Activated T-helper 9 cell treated with anti-CD3 and anti-CD28 coated beads, Interleukin-2, amount 50 U/mL, for 16 hours (primary cell): ENCODE measurements at places on chromosomes 3 and 15.

GRCh38 chr15:35936284-35936683 is 390.3 kb upstream of the DPH6 start:
- DNase-seq: no peak

DNA sequence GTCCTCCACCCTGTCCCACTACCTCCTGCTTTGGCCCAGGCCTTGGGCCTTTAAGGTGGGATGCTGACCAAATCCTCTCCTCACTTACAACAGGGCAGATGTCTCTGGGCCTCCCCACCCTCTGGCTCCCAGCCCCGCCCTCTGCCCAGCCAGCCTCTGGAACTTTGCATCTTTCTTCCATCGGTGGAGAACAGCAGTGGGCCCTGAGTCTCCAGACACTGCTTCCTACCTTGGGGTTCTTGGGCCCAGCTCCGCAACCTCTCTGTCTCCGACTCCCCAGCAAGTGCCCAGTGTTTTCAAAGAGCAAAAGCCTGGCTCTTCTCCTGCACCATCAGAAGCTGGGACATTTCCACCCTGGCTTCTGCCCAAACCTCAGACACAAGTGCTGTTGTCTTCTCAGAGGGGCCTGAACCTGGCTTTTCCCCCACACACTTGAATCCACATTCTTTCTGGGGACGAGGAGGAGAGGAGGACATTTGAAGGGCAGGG is 33.1 kb downstream of the MRAS start:
- DNase-seq: no peak

DNA sequence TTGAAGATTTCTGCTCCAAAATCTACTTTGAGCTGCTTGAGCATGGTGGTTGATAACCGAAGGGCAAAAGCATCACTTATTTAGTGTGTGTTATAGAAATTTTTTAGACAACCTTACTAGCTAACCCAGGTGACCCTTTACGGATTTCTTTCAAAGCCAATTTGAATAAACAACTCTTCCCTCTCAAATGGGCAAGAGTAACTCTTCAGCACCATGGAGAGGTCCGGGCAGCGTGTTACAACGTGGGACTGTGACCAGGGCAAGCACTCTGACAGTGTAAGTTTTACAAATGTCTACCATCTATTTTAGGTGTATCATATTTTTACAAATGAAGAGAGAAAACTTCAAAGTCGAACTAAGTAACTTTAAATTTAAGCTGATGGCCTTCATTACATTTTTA is 471.8 kb downstream of the MFSD1 start:
- DNase-seq: no peak

DNA sequence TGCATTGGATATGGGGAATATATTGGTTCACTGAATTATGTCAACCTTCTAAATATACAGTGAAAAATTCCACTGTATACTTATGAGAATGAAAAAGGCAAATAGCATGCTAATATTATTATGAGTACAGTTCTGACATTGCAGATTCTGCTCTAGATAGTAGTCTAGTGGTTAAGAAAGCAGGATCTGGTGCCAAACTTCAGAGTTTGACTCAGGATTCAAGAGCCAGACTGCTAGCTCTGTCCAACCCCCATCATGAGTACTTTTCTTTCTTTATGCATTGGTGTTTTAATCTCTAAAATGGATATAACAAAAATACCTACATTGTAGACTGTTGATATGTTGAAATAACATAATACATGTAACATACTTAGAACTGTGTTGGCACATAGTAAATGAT is 57.3 kb upstream of the PLSCR4 start:
- no peak for DNase-seq

- DNase-seq: no peak
Measured at GRCh38 chr3:123392871-123393620, 55.8 kb downstream of the ADCY5 start.

GRCh38 chr15:32682569-32682968 is 35.2 kb upstream of the GREM1 start:
- no peak for DNase-seq

- DNase-seq: no peak
Measured at GRCh38 chr3:126888186-126888760, 94.6 kb upstream of the PLXNA1 start.
